ENCODE measurements at places on chromosomes 12 and 14.
A peak's percentile ranks its signal among the peaks of the same experiment; 100 is the strongest.

GRCh38 chr14:31294746-31295405 lies 87.3 kb upstream of the HECTD1 start:
- no peak for DNase-seq

DNA sequence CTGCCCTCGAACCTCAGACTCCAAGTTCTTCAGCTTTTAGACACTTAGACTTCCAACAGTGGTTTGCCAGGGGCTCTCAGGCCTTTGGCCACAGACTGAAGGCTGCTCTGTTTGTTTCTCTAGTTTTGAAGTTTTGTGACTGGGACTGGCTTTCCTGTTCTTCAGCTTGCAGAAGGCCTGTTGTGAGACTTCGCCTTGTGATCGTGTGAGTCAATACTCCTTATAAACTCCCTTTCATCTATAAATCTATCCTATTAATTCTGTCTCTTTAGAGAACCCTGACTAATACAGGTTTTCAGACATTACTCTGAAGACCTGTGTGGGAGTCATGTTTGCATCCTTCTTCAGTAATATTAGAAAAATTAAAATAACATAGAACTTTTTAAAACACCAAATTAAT lies 289.1 kb downstream of the RMST start:
- DNase-seq, result peak; percentile 16

- no peak for DNase-seq
These were observed 160.6 kb downstream of the CAPZA3 start for GRCh38 chr12:18898470-18898869.

DNA sequence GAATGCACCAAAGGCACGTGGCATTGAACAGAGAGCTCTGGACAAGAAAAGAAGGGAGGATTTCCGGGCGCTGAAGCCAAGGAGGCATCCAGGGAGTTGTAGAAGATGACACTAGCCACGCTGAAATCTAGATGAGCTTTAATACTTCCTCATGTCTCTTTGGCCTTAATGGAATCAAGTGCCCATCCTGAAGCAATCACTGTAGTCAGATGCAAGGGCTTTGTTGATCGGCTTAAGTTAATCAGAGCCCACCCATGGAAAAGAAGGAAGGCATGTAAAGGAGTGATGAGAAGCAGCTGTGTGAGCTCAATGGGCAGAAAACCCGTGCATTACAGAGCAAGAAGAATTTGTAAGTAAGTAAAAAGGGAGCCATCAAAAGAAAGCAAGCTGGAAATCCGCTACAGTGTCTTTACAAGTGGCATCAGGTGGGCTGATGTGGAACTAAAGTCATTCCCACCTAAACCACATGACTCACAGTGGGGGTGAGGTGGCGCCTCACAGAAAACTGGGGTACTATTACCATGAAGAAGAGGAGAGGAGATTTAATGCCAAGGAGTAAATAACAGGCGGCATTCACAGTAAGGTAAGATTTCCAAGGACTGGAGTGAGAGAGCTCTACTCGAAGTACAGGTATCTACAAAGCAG lies 48.4 kb downstream of the NDUFA12 start:
- DNase-seq, result no peak

DNA sequence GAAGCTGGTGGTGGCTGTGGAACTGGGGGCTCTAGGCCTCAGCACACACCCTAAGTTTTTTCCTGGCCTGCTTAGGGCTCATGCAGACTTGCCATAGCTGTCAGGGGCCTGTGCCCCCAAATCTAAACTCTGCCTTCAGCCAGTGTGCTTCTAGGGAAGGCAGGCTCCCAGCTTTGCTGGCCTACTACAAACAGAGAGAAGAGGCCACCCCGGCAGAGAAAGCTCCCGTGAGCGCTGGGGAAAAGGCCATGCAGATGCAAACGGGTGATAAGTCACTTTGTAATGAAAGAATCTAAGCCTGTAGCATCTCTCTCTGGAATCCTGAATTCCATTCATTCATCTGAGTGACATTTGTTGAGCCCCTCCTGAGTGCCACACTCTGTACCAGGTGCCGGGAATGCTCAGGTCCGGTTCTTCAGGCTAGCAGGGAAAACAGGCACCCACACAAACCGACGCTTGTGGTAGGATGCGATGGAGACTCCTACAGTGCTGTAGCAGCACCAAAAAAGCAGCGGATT lies 29.9 kb downstream of the JDP2 start:
- no peak for DNase-seq

GRCh38 chr12:48187916-48188695 lies 4.7 kb downstream of the CCDC184 start:
- no peak for DNase-seq

Measured in prostate gland (tissue), 2 donors.